Thyroid gland (tissue), 4 donors: ENCODE measurements at places on chromosomes 5 and 9.

GRCh38 chr5:84239494-84239893 lies 145.2 kb downstream of the EDIL3 start:
- no peak for DNase-seq

DNA sequence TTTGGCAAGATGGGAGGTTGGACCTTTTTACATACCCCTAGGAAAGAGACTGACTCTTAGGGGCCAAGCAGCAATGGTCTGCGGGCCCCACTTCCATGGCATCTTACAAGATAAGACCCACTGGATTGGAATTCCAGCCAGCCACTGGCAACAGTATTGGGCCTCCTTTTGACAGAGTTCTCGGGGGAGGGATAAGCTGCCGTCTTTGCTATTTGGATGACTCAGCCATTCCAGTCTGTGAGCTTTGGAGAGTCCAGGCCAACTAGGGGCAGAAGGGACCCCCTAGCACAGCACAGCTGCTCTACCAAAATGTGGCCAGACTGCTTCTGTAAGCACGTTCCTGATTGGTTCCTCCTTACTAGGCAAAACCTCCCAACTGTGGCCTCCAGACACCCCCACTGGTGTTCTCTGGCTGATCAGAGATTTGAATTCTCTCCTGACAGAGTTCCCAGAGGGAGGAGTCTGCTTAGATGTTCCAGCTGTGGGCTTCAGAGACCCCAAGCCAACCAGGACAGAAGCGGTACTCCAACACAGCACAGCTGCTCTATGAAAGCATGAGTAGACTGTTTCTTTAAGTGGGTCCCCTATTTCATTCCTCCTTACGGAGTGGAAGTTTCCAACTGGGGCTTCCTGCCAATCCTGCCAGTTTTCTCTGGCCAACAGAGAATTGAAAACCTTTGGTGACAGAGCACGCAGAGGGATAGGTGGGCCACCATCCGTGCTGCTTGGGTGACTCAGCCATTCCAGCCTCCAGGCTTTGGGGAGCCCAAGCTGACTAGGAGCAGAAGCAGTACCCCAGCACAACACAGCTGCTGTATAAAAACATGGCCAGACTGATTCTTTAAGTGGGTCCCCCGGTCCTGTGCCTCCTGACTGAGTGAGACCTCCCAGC lies 672.1 kb upstream of the RIOK2 start:
- DNase-seq = no peak

GRCh38 chr9:122122903-122123632 lies 30.0 kb upstream of the TTLL11 start:
- DNase-seq = peak; percentile 59

- DNase-seq = no peak
Observed at GRCh38 chr9:95780121-95780520, 95.4 kb upstream of the ERCC6L2 start.

- no peak for DNase-seq
Observed at GRCh38 chr5:61440086-61440485, 108.0 kb downstream of the ZSWIM6 start.

GRCh38 chr9:98075332-98075805 lies 18.8 kb downstream of the NANS start:
- DNase-seq = no peak

DNA sequence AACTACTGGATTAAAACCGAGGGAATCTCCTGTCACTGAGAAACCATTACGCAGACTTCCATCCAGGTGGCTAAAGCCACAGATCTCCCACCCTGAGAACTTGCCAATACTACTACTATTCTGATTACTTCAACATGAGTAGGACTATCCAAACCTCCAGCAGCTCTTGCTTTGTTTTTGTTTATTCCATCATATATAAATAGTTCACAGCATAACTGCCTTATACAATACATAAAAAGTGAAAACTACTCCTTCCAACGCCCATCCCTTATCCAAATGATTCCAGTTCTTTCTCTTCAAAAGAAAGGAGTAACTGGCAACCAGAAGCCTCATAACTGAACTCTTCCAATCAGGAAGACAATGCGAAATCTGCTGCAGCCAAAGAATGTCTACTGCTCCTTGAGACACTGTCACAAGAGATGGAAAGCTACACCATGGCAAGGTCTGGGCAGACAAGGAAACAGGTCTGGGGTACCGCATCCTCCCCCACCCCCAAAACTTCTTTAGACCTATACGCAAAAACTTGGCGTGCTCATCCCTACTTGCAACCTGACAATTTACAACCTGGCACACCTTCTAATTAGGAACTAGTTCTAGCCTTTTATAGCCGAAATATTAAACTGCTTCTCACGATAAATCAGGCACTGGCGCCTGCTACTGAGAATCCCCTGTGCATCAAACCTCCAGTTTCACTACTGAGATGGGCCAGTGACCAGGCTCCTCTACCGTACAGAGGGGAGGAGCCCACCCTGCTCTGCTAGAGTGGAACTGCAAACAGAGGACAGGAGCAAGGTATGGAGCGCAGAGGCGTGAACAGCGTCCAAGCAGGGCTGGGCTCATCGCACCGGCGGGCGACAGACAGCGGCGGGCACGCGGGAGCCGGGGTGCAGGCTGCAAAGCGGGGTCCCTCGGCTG lies 986 bp downstream of the PLPP1 start:
- peak; percentile 65 for DNase-seq

GRCh38 chr9:89667726-89668125 lies 62.9 kb downstream of the GADD45G start:
- DNase-seq = peak; percentile 78

DNA sequence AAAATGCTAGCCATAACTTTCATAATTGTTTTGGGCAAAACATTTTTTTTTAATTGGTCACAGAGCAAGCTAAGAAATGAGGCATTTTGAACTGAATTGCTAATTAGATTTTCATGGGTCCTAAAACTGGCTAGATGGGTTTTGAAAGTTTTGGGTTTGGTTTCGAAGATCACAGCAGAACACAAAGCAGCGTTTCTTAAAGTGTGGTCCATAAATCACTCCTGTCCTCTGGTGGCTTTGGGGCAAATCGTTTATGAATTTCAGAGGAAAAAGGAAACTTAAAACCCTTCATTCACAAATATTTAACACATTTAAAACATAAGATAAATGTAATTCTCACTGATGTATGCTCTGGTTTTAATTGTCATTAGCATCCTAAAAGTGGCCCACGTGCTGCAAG lies 503.7 kb downstream of the SPATA31D1 start:
- no peak for DNase-seq

DNA sequence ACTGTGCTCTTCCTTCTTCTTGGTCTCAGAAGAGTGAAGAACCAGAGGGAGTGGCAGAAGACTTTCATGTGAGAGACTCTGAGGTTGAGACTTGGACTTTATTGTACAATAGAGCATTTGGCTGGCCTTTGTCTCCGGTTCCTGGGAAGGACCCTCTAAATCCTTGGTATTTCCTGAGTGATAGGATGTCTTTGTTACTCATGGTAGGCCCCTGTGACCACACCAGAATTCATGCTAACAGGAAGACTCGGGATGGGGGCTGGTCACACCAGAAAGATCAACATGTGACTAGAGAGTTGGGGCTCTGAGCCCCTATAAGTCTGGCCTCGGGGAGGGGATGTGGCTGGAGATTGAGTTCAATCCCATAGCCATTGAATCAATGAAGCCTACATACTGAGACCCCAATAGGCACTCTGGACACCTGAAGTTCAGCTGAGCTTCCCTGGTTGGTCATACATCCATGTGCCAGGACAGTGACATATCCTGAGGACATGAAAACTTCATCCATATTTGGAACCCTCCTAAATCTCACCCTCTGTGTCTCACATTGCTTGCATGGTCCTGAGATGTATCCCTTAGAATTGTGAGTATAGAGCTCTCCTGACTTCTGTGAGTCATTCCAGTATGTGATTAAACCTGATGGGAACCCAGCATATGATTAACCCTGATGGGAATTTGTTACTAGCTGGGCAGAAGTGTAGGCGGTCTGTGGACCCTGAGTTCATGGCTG lies 201.7 kb downstream of the GADD45G start:
- no peak for DNase-seq

- DNase-seq = peak; percentile 18
Observed at GRCh38 chr9:100575765-100576386, 2.0 kb upstream of the CAVIN4 start.

- no peak for DNase-seq
Observed at GRCh38 chr5:62938927-62939326, 360.3 kb downstream of the LRRC70 start.

- DNase-seq = no peak
Observed at GRCh38 chr9:36765077-36765390, 192.3 kb downstream of the MELK start.

DNA sequence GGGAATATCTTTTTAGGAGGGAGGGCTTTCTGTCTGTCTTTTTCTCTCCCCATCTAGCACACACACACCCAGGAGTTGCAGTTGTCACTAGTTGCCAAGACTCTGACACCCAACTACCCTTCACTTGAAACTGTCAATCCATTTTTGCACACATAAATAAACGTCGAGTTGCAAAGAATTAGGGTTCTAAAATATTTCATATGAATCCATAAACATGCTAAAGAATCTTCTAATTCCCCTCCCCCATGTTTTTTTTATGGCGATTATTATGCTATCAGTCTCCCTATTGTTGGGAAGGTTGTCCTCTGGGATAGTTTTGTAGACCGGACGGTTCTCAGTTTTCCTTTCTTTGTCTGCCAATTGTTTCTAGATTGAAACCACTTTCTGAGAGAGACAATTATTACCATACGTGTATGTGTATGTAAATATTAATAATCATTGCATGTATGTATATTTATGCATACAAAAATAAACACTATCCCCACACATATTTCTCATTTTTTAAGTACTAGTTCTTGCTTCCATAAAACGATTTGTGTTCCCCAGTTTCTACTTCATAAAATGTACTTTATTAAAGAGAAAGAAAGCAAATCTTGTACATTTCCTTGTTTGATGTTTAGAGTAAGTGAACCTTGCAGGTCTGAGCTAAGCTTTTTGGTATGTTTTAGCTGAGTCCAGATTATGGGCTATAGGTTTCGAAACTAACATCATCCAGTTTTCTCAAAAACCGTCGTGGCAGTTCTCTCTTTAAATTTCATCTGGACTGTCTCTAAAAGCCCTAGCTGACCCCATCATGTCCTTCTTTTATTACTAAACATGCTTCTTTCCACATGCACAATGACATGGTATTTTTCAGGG lies 165.0 kb upstream of the MPDZ start:
- DNase-seq = no peak

- no peak for DNase-seq
Observed at GRCh38 chr9:135714242-135715055, 12.5 kb downstream of the KCNT1 start.

DNA sequence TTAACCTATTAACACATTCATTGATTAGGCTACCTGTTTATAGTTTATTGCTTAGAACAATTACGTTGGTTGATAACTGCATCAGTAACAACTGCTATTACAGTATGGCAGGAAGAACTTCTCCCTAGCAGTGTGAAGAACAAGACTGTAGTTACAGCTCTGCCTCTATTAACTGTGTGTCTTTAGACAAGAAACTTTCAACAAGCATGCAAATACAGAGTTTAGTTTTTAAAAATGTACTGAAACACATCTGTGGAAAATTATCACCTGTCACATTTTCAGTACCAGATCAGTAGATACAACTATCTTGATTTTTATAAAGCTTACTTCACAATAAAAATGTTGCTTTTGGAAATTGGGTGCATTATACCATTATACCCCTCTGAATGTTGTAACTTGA lies 22.2 kb downstream of the ELL2 start:
- no peak for DNase-seq

- DNase-seq = no peak
Observed at GRCh38 chr5:87127426-87127825, 140.3 kb upstream of the RASA1 start.

GRCh38 chr5:179817890-179818745 lies 2.6 kb upstream of the SQSTM1 start:
- no peak for DNase-seq
